Activated gamma-delta T cell treated with Interleukin-2 at 50 U/mL for 16 hours (primary cell): ENCODE measurements at places on chromosomes 16 and 17.
A peak's percentile ranks its signal among the peaks of the same experiment; 100 is the strongest.

GRCh38 chr17:8503807-8504206 lies 68.1 kb downstream of the NDEL1 start:
- no peak for DNase-seq

DNA sequence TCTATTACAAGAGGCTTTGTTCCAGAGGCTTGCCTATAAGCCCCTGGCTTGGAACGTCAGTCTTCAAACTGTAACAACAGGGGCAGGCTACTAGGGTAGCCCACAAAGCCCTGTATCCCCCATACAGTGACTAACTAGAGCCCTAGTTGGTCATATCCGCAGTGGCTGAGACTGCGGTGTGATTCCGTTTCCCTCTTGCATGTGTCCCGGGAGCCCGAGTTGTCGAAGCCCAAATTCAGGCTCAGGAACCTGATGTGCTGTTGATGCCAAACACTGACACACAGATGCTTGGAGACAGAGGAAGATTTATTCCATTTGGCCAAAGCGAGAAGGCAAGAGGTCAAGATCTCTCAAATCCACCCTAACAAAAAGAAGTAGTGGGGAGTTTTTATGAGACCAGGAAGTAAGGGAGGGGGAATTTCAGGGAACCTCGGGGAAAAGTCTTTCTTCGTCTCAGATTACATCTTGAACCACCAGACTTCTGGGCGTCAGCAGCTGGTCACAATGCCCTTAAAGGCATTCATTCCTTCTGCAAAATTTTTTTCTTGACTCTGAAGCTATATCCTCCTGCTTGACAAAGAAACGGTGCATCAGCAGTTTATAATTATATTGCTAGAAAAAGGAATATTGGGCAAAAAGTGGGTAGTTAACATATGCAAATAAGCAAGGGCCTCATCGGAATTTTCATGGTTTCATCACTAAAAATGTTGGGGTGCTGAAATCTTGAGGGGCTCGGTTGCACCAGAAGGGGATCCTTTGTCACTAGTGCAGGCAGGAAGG lies 879 bp downstream of the SLFN5 start:
- DNase-seq: peak; percentile 55

- no peak for DNase-seq
These were observed 10.8 kb downstream of the INPP5K start for GRCh38 chr17:1505586-1505985.

GRCh38 chr16:51152691-51153576 lies 1.9 kb upstream of the SALL1 start:
- no peak for DNase-seq

GRCh38 chr17:5892921-5893675 lies 177.1 kb upstream of the WSCD1 start:
- no peak for DNase-seq

DNA sequence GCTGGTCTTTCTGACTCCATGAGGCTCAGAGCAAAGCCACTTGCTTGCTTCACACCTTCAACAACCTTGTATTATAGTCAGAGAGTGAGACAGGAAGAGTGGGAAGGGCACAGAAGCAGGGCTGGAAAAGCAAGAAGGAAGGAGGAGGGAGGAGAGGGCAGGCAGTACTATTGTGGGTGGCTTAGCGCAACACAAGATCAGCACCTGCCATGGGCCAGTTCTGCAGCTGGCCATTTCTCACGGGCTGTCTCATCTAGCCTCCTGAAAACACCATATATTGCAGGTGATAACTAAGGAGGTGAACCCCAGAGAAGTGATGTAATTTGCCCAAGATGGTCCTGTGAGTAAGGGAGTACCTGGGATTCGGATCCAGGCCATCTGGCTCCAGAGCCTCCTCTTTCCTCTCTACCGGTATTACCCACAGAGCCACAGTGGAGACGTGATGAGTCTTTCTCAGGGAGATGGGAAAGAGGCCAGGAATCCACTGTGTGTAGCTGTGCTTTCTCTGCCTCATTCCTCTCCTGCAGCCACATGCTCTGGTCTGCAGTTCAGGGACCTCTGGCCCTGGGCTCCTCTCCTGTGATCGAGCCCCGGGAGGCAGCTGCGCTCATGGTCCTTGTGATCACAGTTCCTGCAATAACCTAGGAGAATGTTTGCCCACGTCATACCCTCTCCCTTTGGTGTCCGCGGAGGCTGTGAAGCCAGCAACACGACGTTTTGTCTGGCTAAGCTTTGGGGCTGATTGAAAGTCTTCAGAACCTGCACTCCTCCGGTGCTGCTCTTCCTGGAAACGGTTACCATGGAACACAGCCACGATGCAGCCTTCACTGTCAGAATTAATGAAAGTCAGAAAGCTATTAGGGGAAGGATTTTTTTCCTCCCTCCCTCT lies 178.1 kb upstream of the CCL2 start:
- no peak for DNase-seq

DNA sequence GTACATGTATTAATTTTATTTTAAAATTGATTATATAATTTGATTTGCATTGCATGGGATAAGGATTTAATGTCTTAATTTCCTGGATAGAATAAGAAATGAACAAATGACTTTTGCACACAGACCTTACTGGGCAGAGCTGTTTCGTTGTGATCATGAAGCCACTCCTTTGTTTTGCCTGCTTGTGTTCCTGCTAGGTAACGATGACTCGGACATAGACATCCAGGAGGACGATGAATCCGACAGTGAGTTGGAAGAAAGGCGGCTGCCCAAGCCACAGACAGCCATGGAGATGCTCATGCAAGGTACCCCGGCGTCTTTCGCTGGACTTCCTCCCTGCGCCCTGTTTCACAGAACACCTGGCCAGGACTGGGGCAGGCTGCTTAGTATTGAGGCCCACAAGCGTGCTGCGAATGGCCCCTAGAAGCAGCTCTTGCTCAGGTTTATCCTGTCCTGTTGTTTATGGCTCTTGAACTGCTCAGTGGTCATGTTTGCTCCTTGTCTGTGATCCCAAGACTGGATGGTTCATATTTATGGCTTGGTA lies 29.6 kb downstream of the CLUAP1 start:
- no peak for DNase-seq

DNA sequence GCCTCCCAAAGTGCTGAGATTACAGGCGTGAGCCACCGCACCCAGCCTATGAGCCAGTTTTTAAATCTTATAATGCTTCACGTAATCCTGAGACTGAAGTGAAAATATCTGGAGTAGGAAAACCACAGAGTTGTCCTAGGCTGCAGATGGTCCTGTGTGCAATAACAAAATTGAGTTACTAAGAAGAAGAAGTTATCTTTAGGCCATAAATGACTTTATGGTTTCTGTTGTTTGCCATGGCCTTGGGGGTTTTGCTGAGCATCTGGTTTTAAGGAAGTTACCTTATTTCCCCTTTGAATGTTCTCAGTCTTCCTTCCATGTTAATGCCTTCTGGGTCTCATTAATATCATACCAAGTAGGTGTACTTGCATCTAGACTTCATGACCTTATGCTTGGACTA lies 16.5 kb downstream of the NMT1 start:
- DNase-seq: no peak

DNA sequence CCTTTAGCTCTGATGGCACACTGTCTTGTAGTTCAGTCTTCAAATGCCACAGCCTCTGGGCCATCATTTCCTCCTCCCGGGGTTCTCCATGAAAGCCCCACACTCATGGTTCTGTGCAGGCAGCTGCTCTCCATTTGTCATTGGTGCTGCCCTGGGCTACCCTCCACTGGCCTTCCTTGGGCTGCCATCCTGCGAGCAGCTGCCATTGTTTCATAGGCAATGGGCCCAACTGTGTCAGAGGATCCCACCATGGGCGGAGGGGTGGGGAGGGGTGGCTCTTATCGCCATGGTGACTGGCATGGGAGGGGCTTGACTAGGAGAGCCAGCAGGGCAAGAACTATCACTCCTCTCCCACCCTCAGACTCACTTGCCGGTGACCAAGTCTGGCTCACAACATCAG lies 38.6 kb upstream of the BRD7 start:
- DNase-seq: no peak

GRCh38 chr16:68236137-68236825 lies 354 bp upstream of the ESRP2 start:
- DNase-seq: no peak

- DNase-seq: no peak
These were observed 16.1 kb downstream of the DDX42 start for GRCh38 chr17:63790057-63790456.

- DNase-seq: no peak
These were observed 2.8 kb downstream of the GRB7 start for GRCh38 chr17:39740357-39741111.

GRCh38 chr16:11235703-11235991 lies 20.4 kb downstream of the SOCS1 start:
- no peak for DNase-seq

- DNase-seq: no peak
These were observed 75.3 kb downstream of the MRTFB start for GRCh38 chr16:14146445-14146844.

DNA sequence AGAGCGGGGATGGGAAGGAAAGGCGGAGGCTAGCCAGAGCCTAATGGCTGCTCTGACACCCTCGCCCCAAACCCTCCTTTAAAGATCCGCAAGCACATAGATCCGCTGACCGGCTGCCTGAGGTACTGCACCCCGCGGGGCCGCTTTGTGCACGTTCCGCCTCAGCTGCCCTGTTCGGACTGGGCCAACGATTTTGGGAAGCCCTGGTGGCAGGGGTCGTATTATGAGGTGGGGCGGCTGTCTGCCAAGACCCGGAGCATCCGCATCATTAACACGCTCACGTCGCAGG lies 663 bp downstream of the CYB5D1 start:
- no peak for DNase-seq

DNA sequence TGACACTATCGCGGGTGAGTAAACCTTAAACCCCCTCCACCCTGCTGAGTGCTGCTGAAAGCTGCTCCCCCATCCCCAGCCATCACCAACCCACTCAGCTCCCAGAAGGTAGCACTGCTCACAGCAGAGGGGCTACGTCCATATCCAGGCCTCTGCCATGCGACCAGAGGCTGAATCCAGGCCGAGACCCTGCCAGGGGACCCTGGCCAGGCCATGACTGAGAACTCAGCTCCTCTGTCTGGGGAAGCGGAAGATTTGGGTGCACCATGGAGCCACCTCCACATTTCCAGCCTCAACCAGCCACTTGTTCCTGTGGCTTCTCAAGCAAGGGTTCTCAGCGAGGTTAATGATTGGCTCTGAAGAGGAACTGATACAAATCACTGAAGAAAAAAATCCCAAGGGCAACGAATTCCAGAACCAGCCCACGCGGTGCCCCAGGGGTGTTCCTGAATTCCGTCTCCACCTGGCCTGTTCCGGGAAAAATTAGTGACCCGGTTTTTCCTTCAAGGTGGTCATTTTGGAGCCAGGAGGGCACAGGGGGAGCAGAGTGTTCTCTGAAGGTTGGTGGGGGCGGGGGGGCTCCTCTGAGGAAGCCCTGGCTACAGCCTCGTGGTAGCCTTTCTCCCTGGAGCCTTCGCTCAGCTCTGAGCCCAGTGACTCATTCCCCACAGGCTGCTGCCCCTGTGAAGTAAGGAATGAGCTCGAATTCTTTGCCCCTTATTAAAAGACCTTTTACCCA lies 9.3 kb upstream of the SLC16A5 start:
- DNase-seq: no peak

DNA sequence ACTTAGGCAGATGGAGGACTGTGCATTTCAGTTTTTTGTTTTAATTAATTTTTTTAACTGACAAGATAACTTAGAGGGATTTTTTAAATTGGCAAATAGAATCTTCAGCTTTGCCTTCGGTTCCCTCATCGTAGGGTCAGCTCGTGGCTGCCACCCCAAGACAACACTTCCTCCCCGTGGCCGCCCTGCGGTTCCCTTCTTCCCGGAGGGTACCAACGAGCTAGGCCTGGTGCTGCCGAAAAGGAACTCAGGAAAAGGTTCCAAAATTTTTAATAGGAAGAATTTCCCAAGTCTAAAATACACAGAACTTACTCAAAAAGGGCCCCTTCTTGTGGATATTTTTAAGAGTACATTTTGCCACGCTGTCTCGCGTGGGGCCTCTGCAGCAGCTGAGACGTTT lies 210.4 kb upstream of the CHMP6 start:
- no peak for DNase-seq

DNA sequence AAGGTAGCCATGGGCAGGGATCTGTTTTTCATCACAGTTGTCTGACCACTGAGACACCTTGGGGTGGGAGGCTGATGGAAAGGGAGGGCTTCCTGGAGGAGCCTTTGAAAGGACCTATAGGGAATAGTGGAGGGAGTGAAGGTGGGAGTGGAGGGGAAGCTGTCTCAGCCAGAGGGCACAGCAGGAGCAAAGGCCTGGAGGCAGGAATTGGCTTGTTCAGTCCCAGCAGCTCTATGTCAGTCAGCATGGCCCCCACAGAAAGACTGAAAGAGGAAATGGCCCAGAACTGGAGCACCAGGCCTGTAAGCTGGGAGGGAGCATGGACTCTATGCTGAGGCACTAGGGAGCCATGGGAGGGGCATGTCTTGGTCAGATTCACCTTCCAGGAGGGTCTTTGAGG lies 12.8 kb upstream of the CBFB start:
- DNase-seq: no peak

DNA sequence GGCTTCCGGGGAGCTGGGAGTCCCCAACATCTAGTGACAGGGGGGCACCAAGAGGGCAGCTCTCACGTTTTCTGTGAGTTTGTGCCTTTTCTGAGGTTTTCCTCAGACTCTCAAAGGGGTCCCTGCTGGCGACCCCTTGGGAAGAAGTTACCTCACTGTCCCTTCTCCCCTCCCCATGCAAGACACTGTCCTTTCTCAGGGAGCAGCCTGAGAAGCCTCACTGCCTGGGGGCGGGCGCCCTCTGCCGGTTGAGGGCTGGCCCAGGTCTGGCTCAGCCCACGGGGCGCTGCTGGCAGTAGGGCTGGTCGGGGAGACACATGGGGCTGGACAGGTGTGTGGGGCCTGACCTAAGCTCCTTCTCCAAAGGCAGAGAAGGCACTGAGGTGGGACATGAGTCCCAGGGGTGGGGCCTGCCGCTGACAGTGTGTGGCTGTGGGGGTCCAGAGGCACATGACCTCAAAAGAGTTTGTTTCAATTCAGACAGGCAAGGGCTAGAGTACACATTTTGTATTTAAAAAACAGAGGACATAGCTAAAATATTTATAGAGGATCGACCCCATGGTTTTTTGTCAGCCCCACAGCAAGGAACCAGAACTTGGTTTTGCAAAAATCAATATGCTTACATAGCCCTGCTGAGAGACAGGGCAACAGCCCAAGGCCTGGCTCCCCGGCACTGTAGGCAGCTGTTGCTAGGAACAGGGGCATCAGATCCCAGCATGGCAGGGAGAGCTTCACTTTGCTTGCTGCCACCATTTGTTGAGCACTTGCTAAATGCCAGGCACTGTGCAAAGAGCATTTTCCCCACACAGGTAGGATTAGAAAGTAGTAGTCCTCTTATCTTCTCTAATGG lies 18.5 kb upstream of the ALDH3A1 start:
- DNase-seq: peak; percentile 73

GRCh38 chr17:13410874-13411273 lies 190.9 kb downstream of the HS3ST3A1 start:
- DNase-seq: no peak

DNA sequence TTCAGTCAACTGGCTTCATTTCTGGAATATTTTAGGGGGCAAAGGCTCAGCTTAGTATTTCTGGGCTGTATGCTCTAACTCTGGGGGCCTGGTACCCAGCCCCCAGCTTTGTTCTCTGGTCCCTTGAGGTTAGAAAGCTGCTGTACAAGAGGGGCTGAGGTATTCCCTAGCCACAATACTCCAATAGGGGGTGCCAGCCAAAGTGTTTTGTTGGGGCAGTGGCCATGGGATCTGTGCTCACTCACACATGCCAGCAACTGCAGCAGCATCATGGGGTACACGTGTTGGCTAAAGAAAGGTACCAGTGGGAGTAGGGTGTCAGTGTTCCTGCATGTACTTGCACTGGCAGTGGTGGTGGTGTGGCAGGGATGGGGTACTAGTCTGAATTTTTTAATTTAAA lies 257.3 kb downstream of the CA10 start:
- DNase-seq: no peak
